A549 treated with ZK216348 at 1 μM for 4 hours (cell line): ENCODE measurements at places on chromosomes 2 and 18. TPM values are rescaled to one million over a fixed set of nuclear protein-coding genes. Genes with fewer than 3 reads are reported as not detected.

The RAPGEF4 gene
- 0.20 to 0.27 TPM (median 0.25 TPM) in 4 of 5 replicates, not detected in the other for total RNA-seq

The SEPTIN10 gene
- total RNA-seq: 34.3 to 53.8 TPM (median 51.1 TPM) in 5 replicates

The EGR4 gene
- 0.09 to 0.43 TPM (median 0.20 TPM) in 5 replicates for total RNA-seq

The SKOR2 gene
- not detected in 5 replicates for total RNA-seq

The TTN gene
- total RNA-seq: under 0.01 to 0.01 TPM (median under 0.01 TPM) in 5 replicates

The ANTXR1 gene
- 101 to 155 TPM (median 144 TPM) in 5 replicates for total RNA-seq

The SALL3 gene
- total RNA-seq: not detected in 5 replicates

The CGREF1 gene
- 5.3 to 8.5 TPM (median 7.8 TPM) in 5 replicates for total RNA-seq

The ASPRV1 gene
- 0.10 to 0.41 TPM (median 0.32 TPM) in 4 of 5 replicates, not detected in the other for total RNA-seq

The NTSR2 gene
- total RNA-seq: not detected in 5 replicates

The ZC3H15 gene
- 72.0 to 125 TPM (median 81.0 TPM) in 5 replicates for total RNA-seq

The TYMS gene
- total RNA-seq: 162 to 192 TPM (median 176 TPM) in 5 replicates

The COL4A3 gene
- total RNA-seq: 0.28 to 1.3 TPM (median 0.82 TPM) in 5 replicates

The CCBE1 gene
- 7.6 to 16.2 TPM (median 11.4 TPM) in 5 replicates for total RNA-seq

The TCF7L1 gene
- 6.4 to 11.3 TPM (median 9.9 TPM) in 5 replicates for total RNA-seq

The RGPD5 gene
- 3.9 to 11.3 TPM (median 7.8 TPM) in 5 replicates for total RNA-seq

The CDKL4 gene
- total RNA-seq: not detected in 5 replicates

The MATN3 gene
- 9.8 to 16.8 TPM (median 14.4 TPM) in 5 replicates for total RNA-seq

The SERPINB12 gene
- not detected in 5 replicates for total RNA-seq
